ENCODE measurements at places on chromosomes 2 and 18.

GRCh38 chr2:30421604-30422443, 25.2 kb upstream of the LCLAT1 start:
- no peak overlapping the region for H3K27ac ChIP-seq
- no peak for DNase-seq
- H3K36me3 ChIP-seq = no peaks in the 10 kb centered on the region

DNA sequence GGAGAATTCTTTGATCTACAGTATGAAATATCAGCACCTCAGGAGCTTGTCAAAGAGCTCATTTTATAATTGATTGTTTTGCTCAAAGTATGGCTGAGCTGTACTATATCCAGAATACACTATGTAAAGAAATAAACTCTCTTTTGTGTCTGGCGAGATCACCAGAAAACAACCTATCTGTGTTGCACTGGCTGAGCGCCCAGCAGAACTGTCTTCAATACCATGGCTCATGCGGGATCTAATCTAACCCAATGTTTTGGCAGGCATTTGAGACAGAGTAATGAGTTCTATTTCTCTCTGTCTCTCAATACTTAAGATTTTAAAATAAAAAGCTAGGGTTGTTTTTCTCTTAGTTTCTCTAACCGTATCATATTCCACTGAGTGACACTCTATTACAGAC, 192.4 kb downstream of the L3MBTL4 start:
- no peak for DNase-seq
- H3K27ac ChIP-seq = no peak overlapping the region
- no peaks in the 10 kb centered on the region for H3K27me3 ChIP-seq
- H3K36me3 ChIP-seq = no peaks in the 10 kb centered on the region
- H3K4me3 ChIP-seq = no peak overlapping the region

GRCh38 chr2:176137252-176137580, 7.7 kb downstream of the HOXD8 start:
- peak overlapping the region; percentile 86 for H3K4me3 ChIP-seq
- peaks cover 36% of the 10 kb centered on the region for H3K27me3 ChIP-seq
- no peak overlapping the region for H3K27ac ChIP-seq
- no peak for DNase-seq
- H3K4me1 ChIP-seq = peaks cover 34% of the 10 kb centered on the region

DNA sequence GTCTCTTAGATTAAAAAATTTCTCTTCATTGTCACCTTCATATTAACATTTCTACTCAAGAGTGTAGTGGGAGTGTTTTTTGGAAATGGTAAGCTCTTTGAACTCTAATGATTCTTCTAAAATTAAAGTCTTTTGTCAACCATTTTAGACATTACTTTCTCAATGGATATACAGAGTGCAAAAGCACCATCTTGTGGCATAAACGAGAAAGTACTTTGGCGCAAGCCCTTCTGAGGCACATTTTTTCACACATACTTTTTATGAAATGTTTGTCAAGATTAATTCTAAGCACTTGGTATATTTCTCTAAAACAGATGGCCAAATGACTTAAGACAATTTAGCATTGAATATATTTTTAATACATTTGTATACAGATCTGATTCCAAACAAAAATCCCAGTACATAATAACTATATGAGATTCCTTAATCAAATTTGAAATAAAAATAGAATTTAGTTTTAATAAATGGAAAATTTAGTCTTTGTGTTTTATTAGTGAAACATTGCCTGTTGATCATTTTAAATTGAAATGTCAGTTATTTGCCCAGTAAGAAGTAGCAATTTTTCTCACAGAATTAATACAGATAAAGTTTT, 63.3 kb upstream of the GALNT5 start:
- H3K27ac ChIP-seq = no peak overlapping the region
- H3K27me3 ChIP-seq = no peaks in the 10 kb centered on the region
- DNase-seq = peak; percentile 20
- no peak overlapping the region for H3K4me3 ChIP-seq
- H3K36me3 ChIP-seq = no peaks in the 10 kb centered on the region

Data from endothelial cell (in vitro differentiated cells).